ENCODE measurements at places on chromosomes 6 and 20. TPM values are rescaled to one million over a fixed set of nuclear protein-coding genes. Genes with fewer than 3 reads are reported as not detected.

GRCh38 chr6:159915397-159915796 is 24.6 kb downstream of the MAS1 start:
- DNase-seq: no peak

DNA sequence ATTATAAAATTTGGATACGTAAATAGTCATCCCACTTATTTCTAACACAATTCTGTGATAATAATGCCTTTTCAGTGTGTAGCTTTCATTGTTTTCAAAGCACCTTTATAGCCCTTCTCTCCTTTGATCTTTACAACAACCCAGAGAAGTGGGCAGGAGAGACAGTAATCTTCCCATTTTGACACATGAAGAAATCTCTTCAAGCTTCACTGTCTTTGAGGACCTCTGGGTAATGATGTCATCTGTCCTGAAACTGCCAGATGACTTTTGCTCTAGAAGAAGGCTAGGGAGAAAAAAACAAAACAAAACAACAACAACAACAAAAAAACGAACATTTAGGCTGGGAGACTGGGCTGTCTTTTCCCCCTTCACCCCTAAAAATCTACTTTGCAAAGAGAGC is 203.0 kb downstream of the KCNQ5 start:
- DNase-seq: no peak

GRCh38 chr6:15441981-15442380 is 196.1 kb downstream of the JARID2 start:
- DNase-seq: no peak

DNA sequence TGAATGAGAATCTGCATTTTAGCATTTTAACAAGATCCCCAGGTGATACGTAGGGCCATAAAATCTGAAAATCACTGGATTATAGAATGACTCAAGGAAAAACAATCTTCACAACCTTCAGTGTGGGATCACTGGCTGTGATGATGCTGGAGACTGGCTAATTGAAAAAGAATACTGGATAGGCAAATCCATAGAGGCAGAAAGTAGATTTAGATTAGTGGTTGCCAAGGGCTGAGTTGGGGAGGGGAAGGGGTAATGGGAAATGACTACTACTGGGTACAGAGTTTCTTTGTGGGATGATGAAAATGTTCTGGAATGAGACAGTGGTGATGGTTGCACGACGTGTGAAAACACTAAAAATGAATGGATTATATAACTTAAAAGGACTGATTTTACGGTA is 84.1 kb downstream of the CDK19 start:
- no peak for DNase-seq

Gene DDX39B
- total RNA-seq: 318 TPM

Gene CLDN20
- total RNA-seq: not detected

Gene SCRT2
- total RNA-seq: not detected

Measured in dermis microvascular lymphatic vessel endothelial cell (primary cell).